ENCODE measurements at places on chromosomes 4 and X.

GRCh38 chrX:118583781-118584180, 88.2 kb downstream of the DOCK11 start:
- no peak for DNase-seq

DNA sequence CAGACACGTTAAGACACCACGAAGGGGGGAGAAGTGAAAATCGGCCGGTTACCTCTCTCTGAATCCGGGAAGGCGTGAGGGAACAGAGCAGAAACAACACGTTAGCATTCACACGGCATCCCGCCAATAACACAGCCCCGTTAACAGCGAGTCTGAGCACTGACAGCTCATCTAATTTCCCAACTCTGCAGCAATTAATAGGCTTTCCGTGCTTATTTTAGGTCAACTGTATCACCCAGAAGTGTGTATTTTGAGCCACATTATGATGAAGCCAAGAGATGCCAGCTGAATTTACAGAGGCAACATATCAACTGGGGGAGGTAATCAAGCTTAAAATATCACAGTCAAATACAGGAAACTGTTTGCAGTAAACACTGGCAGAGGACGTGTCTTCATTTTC, 92.6 kb downstream of the NSUN7 start:
- DNase-seq: no peak

DNA sequence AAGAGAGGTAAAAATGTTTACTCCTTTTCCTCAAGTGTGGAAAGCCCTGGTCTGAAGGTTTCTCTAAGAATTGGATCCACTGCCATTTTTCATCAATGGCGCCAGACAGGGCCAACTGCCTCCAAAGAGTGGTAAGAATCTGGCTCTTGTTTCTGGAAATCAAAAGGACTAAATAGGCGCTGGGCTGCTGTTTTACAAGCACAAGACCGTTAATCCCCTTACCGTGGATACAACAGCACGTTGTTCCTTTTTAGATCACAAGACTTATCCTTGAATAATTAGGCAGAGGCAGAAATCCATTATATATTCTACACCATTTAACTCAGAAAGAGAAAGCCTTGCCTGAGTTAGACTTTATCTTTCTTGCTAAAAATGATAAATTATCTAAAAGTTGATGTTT, 10.6 kb downstream of the CLTRN start:
- no peak for DNase-seq

DNA sequence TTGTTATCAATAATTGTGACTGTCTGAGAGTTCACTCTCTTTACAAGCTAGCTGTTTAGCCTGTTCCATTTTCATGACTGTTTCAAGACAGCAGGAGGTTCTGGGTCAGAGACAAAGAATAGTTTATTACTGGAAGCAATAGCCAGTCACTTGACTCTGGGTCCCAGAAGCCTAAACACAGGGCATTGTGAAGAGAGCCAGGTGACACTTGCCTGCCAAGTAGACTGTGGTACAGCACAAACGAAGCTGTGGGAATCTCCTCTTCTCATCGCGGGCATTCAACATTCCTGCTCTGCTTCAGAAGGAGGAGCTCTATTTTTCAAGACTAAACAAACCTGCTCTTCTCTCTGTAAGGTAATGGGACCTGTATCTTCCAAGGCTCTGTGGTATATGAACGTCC, 485.1 kb downstream of the TRIML1 start:
- DNase-seq: no peak

DNA sequence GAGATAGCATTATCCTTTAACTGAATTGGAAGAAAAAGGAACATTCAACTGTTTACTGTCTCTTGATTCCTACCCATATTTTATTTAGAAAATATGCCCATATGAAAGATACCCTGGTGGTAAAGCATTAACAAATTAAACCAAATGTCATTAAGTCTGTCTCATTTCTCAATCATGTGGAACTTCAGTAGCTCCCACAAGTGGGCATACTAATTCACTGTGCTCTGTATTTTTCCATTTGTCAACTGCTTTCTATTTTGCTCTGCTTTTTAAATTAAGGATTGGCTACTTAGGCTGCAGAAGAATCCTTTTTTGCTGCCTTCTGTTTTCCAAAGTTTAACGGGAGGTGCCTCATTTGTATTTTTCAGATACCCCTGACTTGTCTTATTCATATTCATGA, 77.2 kb downstream of the DDIT4L start:
- no peak for DNase-seq

DNA sequence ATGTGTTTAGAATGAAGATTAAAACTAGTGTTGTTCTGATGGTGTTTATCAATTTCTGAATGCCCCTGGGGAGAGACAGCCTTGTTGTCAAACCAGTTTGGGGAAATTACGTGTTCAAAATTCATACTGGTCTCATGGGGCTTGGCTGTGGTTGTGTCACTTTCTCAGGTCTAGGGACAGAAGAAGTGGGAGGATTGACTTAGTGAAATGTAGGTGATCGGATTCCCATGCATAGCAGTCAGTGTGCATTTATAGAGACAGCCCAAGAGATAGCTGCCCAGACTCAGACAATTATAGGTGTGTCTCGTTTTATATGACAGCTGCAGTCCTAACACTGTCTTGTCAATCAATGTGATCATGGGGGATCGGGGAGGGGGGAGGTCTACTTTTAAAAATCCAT, 94.4 kb upstream of the CLCN4 start:
- DNase-seq: no peak

DNA sequence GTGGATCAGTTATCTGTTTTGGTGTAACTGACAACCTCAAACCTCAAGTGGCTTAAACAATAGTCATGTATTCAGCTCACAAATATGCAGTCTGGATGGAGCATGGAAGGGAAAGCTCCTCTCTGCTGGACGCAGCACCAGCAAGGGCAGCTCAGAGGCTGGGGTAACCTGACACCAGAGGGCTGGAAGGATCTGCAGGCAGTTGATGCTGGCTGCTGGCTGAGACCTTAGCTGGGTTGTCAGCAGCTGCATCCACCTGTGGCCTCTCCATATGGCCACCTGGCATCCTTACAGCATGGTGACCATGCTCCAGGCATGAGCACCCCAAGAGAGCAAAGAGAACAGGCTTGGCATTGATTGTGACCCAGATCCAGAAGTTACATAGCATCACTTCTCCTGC, 46.7 kb downstream of the ENPP6 start:
- DNase-seq: no peak

GRCh38 chr4:172666711-172667368, 501.8 kb upstream of the GALNT7 start:
- DNase-seq: no peak

GRCh38 chr4:67885762-67886161, 2.0 kb upstream of the TMPRSS11D start:
- no peak for DNase-seq

Data from naive B cell (primary cell).